IPS DF 19.7 (cell line): ENCODE measurements at places on chromosomes 12 and 14.

DNA sequence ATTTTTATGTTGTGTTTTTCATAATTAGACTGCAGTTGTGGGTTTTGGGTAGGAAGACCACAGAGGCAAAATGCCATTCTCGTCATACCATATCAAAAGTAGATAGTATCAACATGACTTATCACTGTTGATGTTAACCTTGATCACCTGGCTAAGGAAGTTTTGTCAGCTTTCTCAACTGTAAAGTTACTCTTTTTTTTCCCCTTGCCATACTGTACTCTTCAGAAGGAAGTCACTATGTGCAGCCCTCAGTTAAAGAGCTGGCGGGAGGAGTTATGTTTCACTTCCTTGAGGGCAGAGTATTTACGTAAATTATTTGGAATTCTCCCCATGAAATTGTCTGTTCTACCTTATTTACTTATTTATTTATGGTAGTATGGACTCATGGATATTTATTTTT is 78.7 kb downstream of the PRORP start:
- DNase-seq, result no peak

- DNase-seq, result no peak
Measured at GRCh38 chr14:20503898-20504297, 1.4 kb upstream of the RNASE10 start.

DNA sequence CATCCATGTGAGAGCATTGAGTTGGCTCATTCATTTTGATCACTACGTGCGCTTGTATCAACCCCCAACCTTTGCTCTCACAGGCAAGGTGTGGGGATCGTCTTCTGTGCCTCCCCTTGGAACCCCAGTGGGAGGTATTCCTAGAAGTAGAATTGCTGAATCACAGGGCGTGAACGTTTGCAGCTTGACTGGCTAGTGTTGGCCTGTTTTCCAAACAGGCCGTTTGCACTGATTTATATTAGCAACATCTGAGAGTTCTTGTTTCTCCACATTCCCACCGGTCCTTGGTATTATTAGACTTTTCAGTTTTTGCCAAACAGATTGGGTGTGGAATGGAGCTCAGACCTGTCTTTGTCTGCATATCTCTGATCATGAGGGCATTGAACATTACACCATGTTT is 288.6 kb upstream of the PWP1 start:
- DNase-seq, result no peak

DNA sequence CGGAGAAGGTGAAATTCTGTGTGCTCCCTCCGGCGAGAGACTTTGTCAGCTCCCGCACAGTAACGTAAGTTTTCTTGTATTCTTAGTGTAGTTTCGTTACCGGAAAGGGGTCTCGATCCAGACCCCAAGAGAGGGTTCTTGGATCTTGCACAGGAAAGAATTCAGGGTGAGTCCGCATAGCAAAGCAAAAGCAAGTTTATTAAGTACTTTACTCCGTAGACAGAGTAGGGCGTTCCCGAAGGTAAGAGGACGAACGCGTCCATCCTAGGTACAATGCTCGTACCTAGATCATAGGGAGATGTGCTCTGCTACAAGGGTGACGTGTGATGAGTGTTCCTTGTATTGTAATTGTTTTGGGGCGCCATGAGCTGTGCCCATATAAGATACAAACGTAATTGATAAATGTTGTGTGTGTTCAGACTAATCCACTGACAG is 293 bp downstream of the IFI27L1 start:
- no peak for DNase-seq

DNA sequence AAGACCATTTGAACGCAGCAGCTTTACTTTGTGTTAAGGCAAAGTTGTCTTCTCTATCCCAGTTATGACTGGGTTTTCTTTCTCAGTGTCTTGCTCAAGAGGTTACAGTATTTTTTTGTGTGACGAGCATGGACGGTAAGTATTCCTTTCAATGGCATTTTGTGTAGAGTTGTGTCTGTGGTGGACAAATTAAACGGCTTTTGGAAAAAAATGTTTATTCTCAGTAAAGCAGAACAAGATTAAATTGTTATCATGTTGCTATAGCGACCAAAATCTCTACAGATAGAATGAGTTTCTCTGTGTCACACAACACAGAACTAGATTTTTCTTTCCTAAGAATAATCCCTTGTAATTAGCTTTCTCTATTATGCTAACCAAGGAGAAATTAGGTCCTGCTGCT is 417.1 kb downstream of the AEBP2 start:
- no peak for DNase-seq

GRCh38 chr14:100303179-100303578 is 3.1 kb downstream of the SLC25A29 start:
- no peak for DNase-seq

- no peak for DNase-seq
Measured at GRCh38 chr14:102075155-102075554, 11.7 kb downstream of the HSP90AA1 start.

GRCh38 chr12:32002848-32003493 is 43.8 kb downstream of the RESF1 start:
- no peak for DNase-seq

GRCh38 chr12:104517880-104518279 is 61.1 kb downstream of the CHST11 start:
- no peak for DNase-seq

DNA sequence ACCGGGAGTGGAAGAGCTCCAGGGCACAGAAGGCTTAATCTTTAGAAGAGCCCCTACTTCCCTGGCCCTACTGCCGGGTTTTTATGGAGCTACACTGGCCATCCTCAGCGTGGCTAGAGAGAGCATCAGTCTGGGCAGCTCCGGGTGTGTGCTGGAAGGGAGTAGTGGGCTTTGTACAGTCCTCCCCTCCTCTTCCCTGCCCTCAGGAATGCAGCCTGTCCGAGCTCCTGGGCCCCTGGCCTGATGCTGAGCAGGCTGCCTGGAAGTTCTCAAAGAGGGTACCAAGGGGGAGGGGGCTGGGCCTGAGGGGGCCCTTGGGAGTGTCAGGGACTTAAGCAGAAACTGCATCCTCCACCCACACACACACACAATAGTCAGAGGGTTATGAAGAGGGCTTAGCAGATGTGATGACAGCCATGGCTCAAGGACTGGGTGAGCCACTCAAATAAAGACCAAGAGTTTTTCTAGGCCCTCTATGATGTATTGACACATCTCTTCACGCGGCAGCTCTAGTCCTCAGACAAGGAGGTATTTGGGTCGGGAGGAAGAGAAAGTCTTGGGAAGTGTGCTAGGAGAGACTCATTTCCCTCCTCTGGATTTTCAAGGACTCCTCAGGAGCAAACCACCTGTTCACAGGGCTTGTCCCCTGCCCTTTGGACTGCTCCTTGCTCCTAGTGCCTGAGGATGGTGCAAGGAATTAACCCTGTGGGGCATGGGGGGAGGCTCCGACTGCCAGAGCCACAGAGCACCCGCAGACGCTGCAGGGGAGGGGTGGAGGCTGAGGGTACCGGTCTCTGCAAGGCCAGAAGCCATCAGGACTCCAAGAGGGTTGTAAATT is 16.5 kb upstream of the FIGNL2 start:
- no peak for DNase-seq

- no peak for DNase-seq
Measured at GRCh38 chr14:33056213-33056612, 117.5 kb downstream of the NPAS3 start.

- DNase-seq, result no peak
Measured at GRCh38 chr12:57234571-57235016, 5.1 kb downstream of the SHMT2 start.
